IPS-NIHi11 (cell line): ENCODE measurements at places on chromosomes 2 and 18.
A peak's percentile ranks its signal among the peaks of the same experiment; 100 is the strongest.

DNA sequence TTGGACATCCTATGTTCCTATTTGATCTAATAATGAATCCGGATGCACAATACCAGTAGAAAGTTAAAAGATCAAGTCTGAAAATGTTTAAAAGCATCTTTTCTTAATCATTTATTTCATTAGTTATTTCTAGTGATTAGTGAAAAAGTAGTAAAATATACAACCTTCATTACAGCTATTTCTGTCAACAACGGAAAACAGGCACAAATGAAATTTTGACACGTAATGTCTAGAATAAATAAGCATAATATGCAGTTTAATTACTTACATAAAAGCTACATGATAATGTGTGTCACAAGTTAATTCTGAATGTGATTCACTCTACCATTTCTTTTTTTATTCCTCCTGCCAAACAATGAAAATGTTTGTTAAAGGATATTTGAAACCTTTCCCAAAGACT is 216.1 kb downstream of the MYCN start:
- no peak for DNase-seq

DNA sequence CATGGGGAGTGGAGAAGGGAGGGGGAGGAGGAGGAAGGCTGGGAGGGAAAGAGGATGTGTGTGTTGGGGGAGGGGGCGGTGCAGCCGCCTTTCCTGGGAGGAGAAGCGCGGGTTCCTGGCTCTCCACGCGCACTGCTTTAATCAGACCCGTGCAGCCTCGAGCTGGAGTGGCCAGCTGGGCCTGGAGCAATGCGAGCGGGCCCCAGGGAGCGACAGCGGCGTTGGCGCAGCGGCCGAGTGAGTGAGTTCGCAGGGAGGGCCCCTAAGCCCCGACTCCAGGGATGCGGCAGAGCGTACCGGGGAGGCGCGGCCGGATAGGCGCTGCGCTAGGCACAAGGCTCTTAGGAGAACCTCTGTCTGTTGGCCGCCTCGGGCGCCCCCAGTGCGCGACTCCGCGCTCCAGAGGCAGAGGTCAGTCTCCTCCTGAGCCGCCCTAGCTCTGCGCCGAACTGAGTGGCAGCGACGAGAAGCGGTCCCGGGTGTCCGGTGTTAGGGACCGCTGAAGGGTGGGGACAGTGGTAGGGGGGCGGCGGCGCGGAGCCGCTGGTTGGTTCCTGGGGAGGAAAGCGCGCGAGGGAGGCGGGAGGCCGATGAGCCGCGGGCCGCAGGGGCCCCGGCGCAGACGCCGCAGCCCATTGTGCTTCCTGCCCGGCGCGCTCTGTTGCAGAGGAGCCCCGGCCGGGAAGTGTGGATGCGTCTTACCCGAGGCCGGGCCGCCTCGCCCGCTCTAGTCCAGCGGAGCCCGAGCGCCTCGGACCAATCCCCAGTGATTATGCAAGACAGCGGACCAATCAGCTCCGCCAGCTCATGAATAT is 455 bp upstream of the DLX1 start:
- peak; percentile 86 for DNase-seq

- DNase-seq = peak; percentile 54
These were observed 416.0 kb upstream of the HS6ST1 start for GRCh38 chr2:128734521-128735295.

GRCh38 chr18:32742579-32742978 is 30.2 kb downstream of the KLHL14 start:
- peak; percentile 20 for DNase-seq

DNA sequence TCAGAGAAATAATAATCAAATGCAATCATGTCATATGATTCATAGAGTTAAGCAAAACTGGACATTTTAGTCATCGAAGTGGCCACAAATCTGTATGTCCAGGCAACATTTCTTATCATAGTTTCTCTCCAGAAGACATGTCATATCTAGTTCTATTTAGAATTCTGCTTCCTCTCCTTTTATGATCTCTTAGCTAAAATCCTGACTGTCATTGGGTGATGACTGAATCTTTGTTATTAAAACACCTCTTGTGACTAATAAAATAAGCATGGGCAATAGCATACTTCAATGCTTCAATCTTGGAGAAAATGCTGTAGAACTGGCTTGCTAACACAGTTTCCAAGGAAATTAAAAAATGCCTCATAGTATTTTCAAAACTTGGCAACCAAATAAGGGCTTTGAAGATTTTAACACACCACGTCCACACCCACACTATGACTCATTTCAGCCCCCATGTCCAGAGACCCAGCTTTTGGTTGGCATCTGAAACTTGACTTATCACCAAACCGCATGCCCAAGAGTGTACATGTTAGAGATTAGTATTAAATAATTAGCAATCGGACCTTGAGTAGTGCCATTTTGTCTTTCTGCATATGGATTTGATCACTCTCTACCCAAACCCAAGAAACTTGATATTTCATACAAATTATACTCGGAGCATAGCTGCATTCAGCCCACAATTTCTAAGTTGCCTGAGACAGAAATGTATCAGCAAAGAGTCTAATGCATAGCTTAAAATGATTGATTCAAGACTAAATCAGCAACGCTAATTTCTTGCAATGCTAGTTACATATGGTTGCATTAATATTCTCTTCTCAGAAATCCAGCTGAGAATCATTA is 106.5 kb upstream of the ETAA1 start:
- DNase-seq = no peak

DNA sequence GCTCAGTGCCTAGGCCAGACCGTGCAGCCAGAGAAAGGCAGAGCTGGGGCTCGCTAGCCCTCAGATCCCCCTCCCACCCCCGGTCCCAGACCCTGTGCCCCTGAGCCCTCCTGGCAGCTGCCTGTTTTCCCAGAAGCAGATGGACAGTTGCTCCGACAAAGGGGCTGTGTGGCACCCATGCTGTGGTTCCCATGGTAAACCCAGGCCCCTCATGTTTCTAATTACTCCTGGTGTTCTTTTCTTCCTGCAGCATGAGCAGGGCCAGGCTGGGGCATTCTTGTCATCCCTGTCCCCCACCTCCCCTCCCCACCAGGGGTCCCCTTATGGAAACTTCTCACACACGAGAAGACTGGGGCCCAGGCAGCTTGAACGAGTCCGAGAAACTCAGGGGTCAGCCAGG is 269.6 kb downstream of the HAUS1 start:
- DNase-seq = no peak

- DNase-seq = no peak
These were observed 57.4 kb upstream of the LRRTM1 start for GRCh38 chr2:80361904-80362303.

- peak; percentile 46 for DNase-seq
These were observed 1.9 kb downstream of the MEX3C start for GRCh38 chr18:51195451-51196117.

GRCh38 chr2:177282181-177282641 is 17.7 kb upstream of the NFE2L2 start:
- DNase-seq = no peak

GRCh38 chr18:44691148-44691925 is 10.6 kb downstream of the SETBP1 start:
- DNase-seq = no peak

DNA sequence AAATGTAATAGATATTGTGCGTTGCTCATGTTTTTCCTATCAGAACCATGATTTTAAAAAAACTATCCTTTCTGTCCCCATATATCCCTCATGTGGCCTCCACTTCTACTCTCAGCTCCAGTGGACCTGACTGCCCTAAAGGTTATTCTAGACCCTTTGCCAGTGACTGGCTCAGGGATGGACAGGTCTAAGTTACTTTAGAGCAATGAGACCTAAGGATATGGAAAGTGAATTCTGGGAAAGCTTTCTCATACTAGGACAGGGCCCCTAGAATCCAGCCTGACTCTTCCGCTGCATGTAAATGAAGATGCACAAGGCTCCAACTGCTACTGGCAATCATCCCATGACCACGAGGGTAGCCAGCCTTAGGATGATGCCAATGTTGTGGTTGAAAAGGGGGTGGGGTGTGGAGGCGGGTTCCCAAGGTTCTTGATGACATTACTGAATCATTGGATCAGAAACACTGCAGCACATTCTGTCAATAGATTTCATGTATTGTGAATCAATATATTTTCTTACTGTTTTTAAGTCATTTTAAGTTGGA is 21.3 kb downstream of the C2orf69 start:
- no peak for DNase-seq

GRCh38 chr18:79754831-79755351 is 42.8 kb upstream of the KCNG2 start:
- DNase-seq = no peak

DNA sequence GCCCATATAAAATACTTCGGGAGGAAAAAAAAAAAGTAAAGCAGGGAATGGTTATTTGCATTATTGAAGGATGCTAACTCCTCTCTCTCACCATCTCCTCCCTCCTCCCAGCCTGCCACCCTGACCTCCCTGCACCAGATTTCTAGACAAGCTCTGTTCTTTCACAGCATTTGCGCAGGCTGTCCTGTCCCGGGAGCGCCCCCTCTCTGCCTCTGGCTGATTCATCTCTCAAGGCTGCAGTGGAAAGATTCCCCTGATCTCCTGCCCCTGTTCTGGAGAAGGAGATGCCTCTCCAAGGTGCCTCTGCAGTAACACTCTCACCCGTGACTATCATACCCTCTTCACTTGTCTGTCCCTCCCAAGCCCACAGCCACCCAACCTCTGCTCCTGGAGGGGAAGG is 38.5 kb downstream of the COL4A4 start:
- DNase-seq = peak; percentile 27

GRCh38 chr2:202760848-202761247 is 110.7 kb downstream of the ICA1L start:
- DNase-seq = no peak

DNA sequence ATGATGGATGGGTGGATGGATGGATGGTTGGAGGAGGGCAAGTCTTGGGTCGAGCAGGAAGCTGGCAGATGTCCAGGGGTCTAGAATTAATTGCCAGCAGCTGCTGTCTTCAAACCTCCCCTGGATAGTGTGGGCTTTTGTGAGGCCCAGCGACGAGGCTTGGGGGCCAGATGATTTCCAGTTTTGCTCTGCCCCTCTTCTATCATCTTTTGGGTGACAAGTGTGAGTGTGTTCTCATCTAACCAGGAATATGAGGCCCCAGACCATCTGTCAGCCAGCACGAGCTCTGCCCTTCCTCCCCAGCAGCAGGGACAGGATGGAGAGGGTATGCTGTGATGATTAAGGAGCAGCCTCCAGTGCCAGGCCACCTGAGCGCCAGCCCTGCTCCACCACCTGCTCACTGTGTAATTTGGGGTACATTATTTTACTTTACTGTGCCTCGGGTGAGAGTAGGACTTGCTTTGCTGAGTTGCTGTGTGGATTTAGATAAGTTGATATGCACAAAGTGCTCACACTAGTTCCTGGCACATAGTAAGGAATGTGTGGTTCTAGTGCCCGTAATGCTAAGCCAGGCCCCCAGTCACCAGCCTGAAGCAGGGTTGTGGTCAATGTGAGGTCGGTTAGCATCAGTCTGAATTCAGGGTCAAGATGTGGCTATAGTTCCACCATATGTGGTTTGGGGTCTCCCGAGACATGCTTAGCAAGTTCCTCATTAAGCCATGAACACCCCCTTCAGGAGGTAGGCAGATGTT is 251.1 kb downstream of the CYP26B1 start:
- DNase-seq = no peak

GRCh38 chr2:181848261-181848886 is 43.2 kb upstream of the ITPRID2 start:
- no peak for DNase-seq

- DNase-seq = no peak
These were observed 26.2 kb downstream of the INPP4A start for GRCh38 chr2:98470851-98471255.

DNA sequence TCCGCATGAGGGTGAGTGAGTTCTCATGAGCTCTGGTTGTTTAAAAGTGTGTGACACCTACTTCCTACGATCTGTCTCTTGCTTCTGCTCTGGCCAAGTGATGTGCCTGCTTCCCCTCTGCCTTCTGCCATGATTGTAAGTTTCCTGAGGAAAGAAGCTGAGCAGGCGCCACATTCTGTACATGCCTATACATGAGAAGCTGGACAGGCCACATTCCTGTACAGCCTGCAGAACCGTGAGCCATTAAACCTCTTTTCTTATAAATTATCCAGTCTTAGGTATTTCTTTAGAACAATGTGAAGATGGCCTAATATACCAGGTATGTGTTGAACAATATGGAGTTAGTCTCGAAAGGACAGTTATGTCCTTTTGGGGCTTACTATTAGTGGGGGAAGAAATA is 281.0 kb downstream of the ALK start:
- no peak for DNase-seq
